ENCODE measurements at places on chromosomes 2 and 18.

DNA sequence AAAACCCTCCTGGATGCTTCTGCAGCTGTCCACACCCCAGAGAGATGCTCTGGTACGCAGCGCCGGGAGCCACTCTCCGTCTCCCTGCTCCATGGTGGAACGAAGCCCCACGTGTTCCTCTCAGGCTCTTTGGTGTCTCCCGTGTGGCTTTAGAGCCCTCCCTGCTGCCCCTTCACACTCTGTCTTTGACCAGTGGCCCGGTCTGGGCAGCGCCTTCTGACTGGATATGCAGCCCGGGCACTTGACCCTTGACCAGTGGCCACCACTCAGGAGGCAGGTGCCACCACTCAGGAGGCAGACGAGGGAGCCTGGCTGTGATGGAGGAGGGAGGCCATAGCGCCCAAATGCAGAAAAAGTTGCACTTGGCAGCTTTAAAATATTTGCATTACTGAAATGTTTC, 214.5 kb upstream of the SALL3 start:
- no peak for DNase-seq

DNA sequence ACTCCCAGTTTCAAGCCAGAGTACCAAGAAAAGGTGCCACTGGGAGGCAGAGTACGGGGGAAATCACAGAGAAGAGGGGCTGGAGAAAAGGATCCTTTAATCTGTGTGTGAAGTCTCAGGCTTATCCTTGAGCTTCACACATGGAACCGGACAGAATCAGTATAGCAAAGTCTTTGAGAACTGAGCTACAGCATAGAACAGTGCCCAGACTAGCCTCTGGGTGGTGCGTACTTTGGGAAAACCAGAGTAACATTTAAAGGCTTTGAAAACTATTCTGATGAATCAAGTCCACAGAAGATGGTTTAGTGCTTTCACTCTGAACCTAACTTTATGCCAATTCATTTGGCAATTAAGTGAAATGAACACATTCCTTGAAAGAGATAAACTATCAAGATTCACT, 83.1 kb downstream of the BABAM2 start:
- no peak for DNase-seq

DNA sequence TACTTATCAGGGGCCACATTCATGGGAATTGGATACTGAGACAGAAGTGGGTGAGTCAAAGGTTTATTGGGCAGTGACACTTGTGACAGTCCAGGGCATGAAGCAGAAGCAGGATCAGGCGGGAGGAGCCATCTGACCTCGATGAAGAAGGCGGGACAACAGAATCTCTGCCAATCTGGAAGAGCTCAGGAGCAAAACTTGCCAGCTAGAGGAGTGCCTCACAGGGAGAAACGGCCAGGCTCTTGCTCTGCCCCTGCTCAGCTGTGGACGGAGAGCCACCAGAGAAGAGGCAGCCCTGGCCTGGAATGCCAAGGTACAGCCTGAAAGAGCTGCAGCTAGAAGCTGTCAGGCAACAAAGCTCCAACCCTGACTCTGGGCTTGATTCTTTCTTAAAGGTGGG, 16.9 kb downstream of the DAW1 start:
- no peak for DNase-seq

GRCh38 chr2:197453914-197454398, 604 bp downstream of the COQ10B start:
- no peak for DNase-seq

- DNase-seq: no peak
Measured at GRCh38 chr2:235055891-235056516, 104.2 kb downstream of the SH3BP4 start.

DNA sequence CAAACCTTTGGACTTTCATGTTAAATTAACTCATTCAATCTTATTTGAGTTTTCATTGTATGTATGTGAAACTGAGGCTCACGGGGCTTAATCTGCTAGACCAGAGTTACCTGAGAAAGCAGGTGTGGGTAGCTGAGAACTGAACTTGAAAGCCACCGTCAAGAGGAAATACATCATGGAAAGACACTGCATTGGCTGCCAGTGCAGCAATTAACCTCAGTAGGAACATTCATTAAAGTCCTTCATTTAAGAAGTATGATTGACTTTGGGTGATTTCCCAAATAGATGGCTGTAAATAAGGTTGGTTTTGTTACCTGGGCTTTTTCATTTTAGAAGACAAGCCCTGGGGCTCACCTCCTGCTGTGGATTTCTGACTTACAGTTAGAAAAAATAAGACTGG, 36.5 kb upstream of the MGAT5 start:
- DNase-seq: no peak

DNA sequence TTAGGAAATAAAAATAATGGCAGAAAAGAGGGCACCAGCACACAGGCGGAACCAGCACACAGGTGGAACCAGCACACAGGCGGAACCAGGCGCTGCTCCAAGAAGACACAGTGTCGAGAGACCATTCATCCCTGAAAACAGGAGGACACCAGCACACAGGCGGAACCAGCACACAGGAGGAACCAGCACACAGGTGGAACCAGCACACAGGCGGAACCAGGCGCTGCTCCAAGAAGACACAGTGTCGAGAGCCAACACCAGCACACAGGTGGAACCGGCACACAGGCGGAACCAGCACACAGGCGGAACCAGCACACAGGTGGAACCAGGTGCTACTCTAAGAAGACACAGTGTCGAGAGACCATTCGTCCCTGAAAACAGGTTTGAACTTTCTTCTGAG, 115.5 kb upstream of the TMEM18 start:
- no peak for DNase-seq

- no peak for DNase-seq
Measured at GRCh38 chr2:202267495-202267894, 1.9 kb downstream of the NOP58 start.

- no peak for DNase-seq
Measured at GRCh38 chr2:39062320-39062719, 58.5 kb downstream of the SOS1 start.
